IPS-NIHi11 (cell line): ENCODE measurements at places on chromosomes 4 and X.
A peak's percentile ranks its signal among the peaks of the same experiment; 100 is the strongest.

GRCh38 chr4:128835498-128836222 lies 26.2 kb downstream of the JADE1 start:
- no peak for DNase-seq

DNA sequence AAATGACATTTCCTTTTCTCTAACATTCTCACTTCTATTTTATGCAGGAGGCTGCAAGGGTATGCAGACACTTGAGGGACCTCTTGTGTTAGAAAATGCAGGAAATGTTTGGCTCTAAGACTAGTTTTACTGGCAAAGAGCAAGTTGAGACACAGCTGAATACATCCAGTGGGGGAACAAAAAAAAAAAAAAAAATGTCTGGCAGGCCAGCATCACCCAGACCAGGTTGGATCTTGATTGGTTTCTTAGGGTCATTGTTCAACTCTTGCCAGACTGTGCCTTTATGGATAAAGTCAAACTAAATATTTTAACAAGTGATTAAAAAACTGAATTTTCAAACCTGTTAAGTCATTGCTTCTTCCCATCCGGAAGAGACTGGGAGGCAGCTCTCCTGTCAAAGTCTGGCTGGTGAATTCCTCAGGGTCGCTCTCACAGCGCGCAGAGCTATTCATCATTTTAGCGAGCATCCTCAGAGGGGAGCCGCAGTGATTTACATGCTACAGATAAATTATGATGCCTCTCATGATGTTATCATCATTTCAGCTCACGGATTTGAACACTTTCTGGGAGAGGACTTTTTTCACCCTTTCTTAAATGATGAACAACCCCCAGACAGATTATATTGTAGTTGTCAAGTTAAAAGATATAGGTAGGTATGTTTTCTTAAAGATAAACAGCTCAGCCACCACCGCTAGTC lies 23.6 kb upstream of the PACRGL start:
- DNase-seq = no peak

- no peak for DNase-seq
Observed at GRCh38 chr4:167826281-167826680, 266.1 kb upstream of the ANXA10 start.

DNA sequence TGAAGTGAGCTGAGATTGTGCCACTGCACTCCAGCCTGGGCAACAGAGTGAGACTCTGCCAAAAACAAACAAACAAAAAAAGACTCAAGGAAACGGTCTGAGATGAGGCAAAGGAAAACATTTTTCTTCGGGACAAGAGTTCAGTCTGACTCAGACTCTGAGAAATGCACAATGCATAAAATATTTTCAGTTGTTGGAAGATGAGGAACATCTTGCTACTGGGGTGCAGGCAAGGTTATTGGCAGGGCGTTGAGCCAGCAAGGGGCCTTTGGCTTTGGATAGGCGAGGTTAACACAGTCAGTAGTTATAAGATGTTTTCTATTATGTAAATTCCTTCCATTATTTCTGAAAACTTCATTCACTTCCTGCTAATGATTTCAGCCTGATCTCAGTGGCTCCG lies 96.1 kb upstream of the VCX start:
- DNase-seq = no peak

DNA sequence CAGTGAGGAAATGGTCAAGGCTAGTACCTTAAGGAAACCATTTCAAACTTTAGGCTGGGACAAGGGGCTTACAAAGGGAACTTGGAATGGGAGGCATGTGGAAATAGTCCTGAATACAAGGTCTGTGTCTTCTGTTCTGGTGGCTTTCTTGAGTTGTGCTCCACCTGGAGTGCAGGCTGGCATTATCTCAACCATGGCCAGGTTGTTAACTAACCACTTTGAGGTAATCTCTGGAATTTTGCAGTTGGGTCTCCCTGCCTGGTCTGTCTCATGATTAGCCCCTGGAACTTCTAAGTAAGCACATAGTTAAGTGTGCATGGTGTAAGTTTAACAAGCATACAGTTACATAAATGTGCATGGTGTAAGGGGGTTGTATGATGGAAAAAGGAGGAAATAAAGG lies 77.5 kb downstream of the PCDH18 start:
- DNase-seq = no peak

DNA sequence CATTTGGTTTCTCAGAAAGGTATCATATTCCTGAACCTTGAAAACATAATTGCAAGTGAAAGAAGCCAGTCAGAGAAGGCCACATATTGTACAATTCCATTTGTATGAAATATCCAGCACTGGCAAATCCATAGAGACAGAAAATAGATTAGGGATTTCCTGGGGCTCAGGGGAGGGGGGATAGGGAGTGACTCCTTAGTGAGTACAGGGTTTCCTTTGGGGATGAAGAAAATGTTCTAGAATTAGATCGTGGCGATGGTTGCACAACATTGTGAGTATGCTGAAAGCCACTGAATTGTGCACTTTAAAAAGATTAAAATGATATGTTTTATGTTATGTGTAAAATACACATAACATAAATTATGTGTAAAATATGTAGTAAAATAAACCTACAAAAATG lies 10.3 kb downstream of the XPNPEP2 start:
- DNase-seq = no peak

GRCh38 chr4:39892988-39893692 lies 84.6 kb downstream of the PDS5A start:
- no peak for DNase-seq

DNA sequence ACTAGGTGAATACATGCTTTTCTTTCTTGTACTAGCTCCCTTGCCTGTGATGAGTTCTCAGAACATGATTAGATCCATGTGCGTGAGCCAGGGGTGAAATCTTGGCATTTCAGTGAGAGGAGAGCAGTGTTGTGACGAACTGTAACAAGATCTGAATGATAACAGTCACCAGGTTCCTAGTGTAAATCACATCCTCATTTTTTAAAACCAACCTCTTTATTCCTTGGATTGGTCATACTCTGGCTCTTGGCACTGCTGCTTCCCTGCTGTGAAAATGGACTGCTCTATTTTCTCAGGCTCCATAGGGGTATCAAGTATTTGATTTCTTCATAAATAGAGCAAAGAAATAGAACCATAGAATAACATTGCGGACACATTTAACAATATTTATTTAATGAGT lies 206.3 kb downstream of the SLC4A4 start:
- DNase-seq = no peak

DNA sequence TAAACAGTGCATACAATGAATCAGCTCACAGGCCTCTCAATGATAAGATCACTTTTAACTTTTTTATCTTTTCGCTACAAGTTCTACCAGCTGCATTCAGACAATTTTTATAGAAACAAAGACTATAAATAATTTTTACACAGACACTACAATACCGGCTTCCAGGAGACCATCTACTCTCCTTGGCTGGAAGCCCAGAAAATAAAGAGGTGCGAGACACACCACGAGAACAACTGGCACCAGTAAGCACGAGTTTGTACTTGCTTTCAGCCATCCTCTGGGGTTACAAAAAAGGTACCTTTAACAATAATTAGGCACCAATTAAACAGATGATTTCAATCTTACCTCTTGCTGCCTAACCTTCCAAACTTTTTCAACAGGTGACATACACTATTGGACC lies 11.2 kb upstream of the PRDX4 start:
- DNase-seq = no peak

- DNase-seq = no peak
Observed at GRCh38 chr4:141486375-141486997, 149.9 kb upstream of the IL15 start.

DNA sequence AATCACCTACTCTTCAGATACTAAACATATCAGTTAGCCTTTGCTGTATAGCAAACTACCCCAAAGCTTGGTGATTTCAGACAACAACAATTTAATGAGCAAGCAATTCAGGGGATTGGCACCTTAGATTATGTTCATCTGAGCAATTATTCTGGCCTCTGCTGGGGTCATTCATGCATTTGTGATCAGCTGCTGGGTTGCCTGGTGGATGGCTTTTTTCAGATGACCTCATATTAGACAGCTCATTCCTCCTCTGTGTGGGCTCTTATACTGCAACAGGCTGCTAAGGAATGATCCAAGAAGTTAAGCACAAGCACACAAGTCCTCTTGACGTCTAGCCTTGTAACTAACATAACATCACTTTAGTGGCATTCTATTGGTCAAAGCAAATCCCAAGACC lies 153.0 kb upstream of the PPP1R2C start:
- no peak for DNase-seq

GRCh38 chrX:153854702-153855101 lies 24.4 kb upstream of the PDZD4 start:
- DNase-seq = no peak

GRCh38 chr4:185587427-185588161 lies 52.3 kb upstream of the PDLIM3 start:
- peak; percentile 74 for DNase-seq

- no peak for DNase-seq
Observed at GRCh38 chr4:169922632-169923276, 103.4 kb downstream of the MFAP3L start.
